ENCODE measurements at places on chromosomes 1 and 21. TPM values are rescaled to one million over a fixed set of nuclear protein-coding genes. Genes with fewer than 3 reads are reported as not detected.

DNA sequence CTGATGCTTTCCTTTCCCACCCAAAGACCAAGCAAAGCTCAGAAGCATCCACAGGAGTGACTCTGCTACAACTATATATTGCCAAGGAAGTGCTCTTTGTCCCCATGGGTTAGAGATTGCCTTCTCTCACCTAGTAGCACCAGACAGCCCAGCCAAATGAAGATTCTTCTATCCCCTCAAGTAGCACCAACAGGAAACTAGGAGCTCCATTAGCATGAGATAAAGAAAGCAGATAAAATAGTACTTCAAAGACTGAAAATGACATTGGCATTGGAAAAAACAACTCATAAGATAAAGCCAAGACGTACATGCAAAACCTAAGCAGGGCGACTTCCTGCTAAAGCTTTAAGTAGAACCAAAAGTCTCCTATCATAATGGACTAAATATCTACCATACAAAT is 871.5 kb downstream of the AMY1C start:
- no peak for DNase-seq

GRCh38 chr1:222750651-222751050 is 13.6 kb downstream of the FAM177B start:
- no peak for DNase-seq

GRCh38 chr1:33736496-33736895 is 127.4 kb upstream of the HMGB4 start:
- DNase-seq = no peak

ST6GALNAC5 gene
- total RNA-seq = 0.62 TPM

CR1 gene
- 2.2 TPM for total RNA-seq

DNA sequence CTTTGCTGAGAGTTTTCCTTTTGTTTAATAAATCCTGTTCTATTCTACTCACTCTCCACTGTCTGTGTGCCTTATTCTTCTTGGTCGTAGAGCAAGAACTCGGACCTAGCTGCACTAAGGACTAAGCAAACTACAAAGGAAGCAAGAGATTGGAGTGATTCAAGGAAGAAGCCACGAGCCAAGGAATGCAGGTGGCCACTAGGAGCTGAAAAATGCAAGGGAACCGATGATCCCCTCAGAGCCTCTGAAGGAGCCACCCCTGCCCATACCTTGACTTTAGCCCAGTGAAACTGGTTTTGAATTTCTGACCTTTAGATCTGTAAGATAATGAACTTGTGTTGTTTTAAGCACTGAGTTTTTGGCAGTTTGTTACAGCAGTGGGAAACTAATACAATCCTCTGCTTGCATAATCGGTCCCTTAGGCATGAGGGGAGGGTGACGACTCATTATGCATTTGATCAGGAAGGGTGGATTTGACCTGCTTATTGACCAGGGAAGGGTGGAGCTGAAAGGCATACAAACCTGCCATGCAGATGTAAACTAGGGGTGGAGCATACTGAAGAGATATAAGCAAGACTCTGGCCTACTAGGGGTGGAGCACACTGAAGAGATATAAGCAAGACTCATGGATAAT is 6.2 kb upstream of the CA6 start:
- no peak for DNase-seq

GRCh38 chr1:5513846-5514526 is 478.2 kb downstream of the NPHP4 start:
- no peak for DNase-seq

PGM1 gene
- 329 TPM for total RNA-seq

- no peak for DNase-seq
These were observed 120.6 kb downstream of the FCRL5 start for GRCh38 chr1:157431751-157432150.

DNA sequence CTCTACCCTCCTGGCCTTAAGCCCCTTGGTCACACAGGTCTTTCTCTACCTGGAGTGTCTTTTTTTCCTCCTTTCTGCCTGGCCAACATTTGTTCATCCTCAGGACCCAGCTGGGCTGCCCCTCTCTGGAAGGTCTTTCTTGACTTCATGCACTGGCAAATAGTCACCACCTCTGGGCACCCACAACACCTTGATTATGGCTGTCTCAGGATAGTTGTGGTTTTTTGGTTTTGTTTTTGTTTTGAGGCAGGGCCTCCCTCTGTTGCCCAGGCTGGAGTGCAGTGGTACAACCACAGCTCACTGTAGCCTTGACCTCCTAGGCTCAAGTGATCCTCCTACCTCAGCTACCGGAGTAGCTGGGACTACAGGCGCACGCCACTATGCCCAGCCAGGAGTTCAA is 10.8 kb downstream of the RPS6KA1 start:
- DNase-seq = no peak

GRCh38 chr1:18426580-18426979 is 54.1 kb upstream of the KLHDC7A start:
- DNase-seq = no peak

GRCh38 chr1:168725831-168726230 is 3.2 kb downstream of the DPT start:
- no peak for DNase-seq

SPRR1A gene
- total RNA-seq = not detected

LRRC47 gene
- total RNA-seq = 57.5 TPM

NBL1 gene
- 49.1 TPM for total RNA-seq

TENT5C gene
- total RNA-seq = 16.7 TPM

DNA sequence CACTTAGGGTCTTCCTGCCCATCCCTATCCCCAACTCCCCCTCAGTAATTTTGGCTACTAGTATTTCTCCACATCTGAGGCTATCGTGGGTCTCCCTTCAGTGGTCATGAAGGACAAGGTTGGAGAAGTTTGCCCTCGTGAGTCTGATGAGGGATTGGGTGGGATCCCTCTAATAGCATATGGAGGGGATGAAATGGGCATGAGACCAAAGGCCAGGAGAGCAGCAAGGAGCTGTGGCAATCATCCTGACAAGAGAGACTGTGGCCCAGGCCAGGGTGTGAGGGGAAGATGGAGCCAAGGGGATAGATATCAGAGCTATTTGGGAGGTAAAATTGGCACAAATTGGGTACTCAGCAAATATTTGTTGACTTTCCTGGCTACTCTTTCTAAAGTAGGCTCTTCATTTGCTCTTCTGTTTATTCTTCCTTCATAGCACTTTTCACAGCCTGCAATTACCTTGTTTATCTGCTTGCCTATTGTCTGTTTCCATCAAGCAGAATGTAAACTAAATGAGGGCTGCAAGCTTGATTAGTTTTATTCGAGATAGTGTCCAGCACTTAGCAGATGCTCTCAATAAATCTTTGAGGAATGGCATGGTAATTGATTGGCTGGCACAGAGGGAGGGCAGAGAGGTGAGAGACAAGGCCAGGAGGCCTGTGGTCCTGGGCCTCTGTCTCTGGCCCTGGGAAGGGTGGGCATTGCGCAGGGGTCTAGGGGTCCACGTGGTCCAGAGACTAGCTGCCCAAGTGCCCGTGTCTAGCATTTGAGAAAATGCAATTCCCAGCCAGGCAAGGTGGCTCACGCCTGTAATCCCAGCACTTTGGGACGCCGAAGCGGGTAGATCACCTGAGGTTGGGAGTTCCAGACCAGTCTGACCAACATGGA is 1.5 kb upstream of the PLK3 start:
- no peak for DNase-seq

DNA sequence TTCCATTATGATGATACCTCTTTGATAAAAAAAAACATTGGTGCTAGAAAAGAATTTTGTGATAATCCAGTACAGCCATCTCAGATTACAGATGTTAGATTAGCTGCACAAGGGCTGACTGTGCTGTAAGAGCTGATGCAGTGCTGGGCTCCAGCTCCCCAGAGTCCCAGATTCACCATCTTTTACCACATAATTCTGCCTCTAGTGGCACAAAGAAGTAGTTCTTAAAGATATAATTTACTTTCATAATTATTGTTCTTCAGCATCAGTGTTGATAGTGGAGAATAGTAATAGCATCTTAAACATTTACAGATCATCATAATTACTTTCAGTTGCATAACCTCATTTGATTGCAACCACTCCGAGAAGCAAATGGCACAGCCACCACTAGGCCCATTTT is 262.1 kb downstream of the BRINP2 start:
- DNase-seq = no peak

GRCh38 chr1:202587859-202588485 is 122.3 kb downstream of the SYT2 start:
- no peak for DNase-seq

DNA sequence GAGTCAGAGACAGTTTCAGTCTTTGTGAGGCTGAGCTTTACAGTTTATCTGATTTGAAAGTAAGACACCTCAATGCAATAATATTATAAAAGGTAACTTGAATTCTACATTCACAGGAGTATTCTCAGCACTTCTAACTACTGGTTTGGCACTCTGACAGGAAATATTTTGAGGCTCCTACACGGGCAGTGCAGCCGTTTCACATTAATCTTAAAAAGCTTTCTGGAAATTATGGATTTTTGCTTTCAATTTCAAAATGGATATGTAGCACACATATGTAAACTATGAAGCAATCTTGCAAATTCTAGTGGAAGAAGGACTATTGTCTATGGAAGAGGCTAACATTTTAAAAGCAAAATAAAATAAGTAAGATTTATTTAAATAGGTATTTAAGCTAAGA is 262.9 kb upstream of the SNX7 start:
- no peak for DNase-seq

GRCh38 chr1:22112554-22112953 is 30.3 kb downstream of the WNT4 start:
- DNase-seq = no peak

DNA sequence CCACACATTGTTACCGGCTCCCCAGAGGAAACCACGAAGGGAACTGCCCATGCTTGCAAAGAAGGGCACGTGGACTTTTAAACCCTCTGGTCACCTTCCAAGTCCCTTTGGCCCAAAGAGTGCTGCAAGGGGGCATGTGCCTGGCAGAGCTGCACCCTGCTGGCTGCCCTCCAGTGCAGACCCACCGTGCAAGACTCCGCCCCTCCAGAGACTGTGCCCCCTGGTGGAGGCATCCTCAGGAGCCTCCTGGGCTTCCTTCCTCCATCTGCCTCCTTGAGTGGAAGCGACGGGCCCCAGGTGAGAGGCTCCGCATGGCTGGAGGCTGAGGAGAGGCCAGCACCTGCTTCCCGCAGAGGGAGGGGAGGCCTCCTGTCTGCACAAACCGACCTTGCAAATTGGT is 100.6 kb downstream of the CRYAA start:
- peak; percentile 23 for DNase-seq

IL19 gene
- not detected for total RNA-seq

SYT2 gene
- not detected for total RNA-seq

DNA sequence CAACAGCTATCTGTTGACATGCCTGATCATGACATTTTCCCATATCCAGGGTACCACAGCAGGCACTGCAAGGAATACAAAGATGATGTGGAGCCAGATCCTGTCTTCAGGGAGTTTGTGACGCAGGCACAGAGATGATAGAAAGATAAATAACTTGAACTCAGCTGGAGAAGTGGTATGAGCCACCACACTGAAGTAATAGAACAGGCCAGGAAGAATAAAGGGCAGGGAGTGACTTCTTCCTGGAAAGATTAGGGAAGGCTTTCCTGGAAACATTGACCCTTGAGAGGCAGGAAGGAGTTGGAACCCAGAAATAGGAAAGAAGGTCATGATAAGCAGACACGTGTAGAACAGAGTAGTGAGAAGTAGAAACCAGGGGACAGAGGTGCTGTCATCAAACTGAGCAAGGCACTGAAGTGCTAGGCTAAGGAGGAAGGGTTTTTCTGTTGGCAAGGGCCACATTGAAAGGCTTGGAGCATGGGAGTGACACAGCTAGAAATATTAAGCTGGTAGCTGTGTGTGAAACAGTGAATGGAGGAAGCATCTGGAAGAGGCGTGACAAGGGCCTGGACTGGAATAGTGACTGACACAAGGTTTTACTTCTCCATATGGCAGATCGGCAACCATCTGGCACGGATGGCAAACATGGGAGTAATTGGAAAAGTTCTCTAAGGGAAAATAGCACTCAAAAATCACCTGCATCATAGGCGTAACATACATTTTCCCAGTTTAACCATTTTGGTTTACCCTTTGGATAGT is 68.4 kb downstream of the AK5 start:
- no peak for DNase-seq

DNA sequence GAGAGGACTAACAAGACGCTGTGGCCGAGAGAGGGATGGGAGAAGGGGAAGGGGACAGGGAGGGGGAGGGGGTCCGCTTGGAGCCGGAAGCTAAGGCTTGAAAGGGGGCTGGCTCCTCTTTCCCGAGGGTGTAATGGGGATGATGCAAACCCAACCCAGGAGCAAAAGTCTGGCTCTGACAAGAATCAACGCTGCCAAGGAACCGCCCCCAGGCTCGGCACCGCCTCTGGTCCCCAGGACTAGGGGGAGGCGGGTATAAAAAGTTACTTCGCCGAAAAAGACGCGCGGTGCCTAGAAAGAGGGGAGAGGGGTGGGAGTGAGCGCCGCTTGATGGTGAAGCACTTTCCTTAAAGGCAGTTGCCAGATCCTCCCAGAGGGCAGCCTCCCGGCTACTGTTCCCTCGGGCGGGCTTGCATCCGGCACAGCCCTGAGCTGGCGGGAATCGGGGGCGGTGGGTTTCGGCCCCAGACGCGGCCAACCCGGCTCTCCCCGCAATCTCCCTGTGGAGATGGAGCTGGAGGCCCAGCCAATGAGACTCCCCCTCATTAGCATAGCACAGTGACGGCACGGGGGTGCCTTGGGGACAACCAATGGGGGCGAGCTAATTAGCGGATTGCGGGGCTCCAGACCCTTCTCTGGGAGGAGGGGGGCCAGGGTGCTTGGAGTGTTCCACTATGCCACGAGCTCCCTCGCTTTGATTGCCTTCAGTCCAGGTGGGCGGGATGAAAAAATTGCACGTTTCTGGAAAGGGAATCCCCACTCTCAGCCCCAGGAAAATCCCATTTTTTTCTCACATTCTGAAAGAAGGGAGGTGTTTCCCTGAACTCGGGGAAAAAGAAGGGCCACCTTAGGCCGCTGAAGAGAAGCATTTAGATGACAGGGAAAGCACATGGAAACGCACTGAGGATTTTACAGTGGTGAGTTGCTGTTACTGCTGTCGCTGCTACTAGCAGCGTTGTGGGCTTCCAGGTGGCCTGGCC is at the start of gene KCNT2:
Gene KCNT2 (minus strand): TSS at position 51 of the 980 bp plus-strand sequence. CDS start 131 bp downstream, outside the sequence.
- DNase-seq = peak; percentile 77

- no peak for DNase-seq
These were observed 77.7 kb downstream of the CYYR1 start for GRCh38 chr21:26495283-26495849.

GRCh38 chr1:25567710-25568089 is 24.3 kb downstream of the LDLRAP1 start:
- no peak for DNase-seq

BEND5 gene
- total RNA-seq = 3.9 TPM

FMN2 gene
- total RNA-seq = not detected
